ENCODE measurements at places on chromosomes 6 and 20.
A peak's percentile ranks its signal among the peaks of the same experiment; 100 is the strongest.

DNA sequence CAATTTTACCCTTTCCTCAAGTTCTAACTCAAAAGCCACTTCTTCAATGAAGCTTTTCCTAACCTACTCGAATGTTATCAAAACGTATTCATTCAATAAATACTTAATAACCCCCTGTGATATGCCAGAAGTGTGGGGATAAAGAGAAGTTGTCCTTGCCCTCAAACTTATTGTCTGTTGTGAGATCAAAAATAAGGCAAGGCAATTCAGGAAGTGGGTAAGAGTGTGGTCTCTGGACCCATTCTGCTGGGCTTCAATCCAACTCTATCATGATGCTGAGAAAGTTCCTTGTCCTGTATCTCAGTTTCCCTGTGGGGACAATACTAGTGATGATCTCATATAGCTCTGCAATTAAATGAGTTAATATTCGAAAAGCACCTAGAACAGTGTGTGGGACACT lies 92.8 kb downstream of the PRDM1 start:
- DNase-seq = no peak

GRCh38 chr6:2522521-2522920 lies 228.2 kb downstream of the MYLK4 start:
- no peak for DNase-seq

- no peak for DNase-seq
Measured at GRCh38 chr6:18503206-18503592, 116.0 kb downstream of the RNF144B start.

DNA sequence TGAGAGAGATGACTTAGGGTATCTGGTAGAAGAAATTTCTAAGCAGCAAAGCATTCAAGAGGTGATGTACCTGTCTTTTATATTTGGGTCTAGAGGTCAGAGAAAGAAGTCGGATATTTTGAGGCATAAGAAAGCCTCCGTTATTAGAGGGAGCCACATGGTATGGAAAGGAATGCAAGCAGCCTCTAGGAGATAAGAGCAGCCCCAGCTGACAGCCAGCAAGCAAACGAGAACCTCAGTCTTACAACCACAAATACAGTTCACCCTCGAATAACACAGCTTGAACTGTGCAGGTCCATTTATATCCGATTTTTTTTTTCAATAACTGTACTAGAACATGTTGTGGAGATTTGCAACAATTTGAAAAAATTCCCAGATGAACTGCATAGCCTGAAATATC lies 190.7 kb upstream of the VGLL2 start:
- DNase-seq = no peak

- no peak for DNase-seq
Measured at GRCh38 chr6:39941138-39941537, 6.9 kb upstream of the MOCS1 start.

DNA sequence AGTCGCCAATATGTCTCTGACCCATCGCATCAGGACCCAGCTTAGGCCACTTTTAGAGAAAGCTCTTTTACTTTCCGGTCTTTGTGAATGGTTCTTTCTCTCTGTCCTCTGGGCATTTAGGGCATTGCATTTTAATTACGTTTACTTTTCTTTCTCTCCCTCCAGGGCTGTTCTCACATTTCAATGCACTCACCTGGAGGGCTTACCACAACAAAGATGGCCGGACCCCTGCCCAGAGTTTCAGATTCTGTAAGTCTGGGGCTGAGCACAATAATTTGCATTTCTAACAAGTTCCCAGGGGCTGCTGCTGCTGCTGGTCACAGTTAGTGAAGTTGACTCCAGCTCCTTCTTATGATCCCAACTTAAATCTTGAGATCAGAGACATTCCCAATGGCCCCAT lies 3.0 kb downstream of the ANKRD66 start:
- DNase-seq = peak; percentile 41

- DNase-seq = no peak
Measured at GRCh38 chr6:101458826-101459225, 65.3 kb downstream of the GRIK2 start.

DNA sequence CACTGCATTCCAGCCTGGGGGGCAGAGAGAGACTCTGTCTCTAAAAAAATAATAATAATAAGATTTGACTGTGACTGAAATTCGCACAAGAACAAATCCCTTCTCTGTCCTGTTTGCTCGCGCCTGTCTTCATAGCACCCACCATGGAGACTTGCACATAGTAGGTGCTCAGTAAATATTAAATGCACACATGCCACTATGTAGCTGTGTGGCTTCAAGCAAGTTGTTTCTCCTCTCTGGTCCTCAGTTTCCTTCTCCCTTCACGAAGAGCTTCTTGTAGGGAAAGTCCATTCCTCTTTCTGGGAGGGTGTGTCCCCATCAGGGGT lies 15.4 kb upstream of the PTGIS start:
- DNase-seq = no peak

DNA sequence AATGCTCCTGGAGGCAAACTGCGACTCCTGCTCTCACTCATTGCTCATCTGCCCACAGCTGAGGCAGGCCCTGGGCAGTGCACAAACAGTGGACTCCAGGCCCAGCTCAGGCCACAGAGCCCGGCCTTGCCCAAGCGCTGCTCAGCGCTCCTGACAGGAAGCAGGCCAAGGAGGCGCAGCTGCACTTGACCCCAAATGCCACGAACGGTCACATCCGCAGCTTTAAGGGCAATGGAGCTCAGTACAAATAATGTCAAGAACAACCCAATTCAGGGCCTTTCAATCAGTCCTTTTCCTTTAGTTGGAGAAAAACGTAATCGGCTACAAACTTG lies 33.8 kb downstream of the RRBP1 start:
- no peak for DNase-seq

- no peak for DNase-seq
Measured at GRCh38 chr6:100035873-100036653, 42.0 kb upstream of the MCHR2 start.

- no peak for DNase-seq
Measured at GRCh38 chr20:62838128-62838891, 21.5 kb downstream of the COL9A3 start.

- no peak for DNase-seq
Measured at GRCh38 chr6:42507901-42508300, 55.9 kb upstream of the UBR2 start.
